T-helper 9 cell (primary cell): ENCODE measurements at places on chromosomes 6 and 20.

GRCh38 chr20:45621593-45621992 lies 7.9 kb upstream of the WFDC10A start:
- no peak for DNase-seq

- DNase-seq: no peak
Observed at GRCh38 chr6:71292001-71292400, 3.4 kb downstream of the OGFRL1 start.

DNA sequence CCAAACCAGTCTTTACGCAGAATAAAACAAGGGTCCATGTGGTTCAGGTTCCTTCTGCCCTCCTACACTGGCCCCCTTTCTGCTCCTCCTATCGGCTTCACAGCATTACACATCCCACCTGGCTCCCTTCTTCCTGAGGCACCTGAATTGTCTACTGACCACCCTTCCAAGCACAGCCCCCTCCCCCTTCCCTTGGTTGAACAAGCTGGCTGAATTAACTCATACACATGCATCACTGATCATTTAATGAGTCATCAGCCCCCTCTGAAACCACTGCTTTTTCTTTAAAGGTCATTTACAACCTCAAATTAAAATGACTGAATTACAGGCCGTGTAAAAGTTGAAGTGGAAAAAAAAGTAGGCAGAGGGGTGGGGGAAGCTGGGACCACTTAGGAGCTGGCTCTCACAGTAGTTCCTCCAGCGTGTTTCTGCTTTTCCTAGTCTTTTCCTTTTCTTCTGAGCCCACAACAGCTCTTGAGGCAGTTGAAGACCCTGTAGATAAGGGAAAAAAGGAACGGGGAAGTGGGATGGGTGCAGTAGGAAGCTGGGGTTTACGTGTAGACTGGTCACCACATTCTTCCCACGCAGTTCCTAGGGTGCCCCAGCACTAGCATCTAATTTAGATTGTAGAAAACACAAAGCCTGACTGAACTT lies 67.6 kb downstream of the FYN start:
- no peak for DNase-seq

DNA sequence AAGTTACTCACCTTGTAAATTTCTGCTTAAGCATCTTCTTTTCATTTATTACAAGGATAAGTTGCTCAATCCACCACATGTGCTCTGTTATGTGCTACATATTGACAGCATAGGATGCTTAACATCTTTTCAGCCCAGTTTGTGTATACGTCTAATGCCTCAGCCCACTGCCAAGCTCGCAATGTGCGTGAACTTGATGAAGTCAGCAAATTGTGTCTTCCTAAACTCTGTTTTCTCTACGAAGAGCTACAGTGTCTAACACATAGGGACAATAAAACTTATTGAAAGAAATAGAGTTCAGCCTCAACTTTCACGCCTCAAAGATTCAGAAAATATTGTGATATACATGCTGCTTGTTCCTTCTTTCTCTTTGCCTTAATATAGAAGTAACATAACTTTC lies 500.0 kb downstream of the TFAP2B start:
- no peak for DNase-seq

- no peak for DNase-seq
Observed at GRCh38 chr6:101605874-101606273, 212.4 kb downstream of the GRIK2 start.

DNA sequence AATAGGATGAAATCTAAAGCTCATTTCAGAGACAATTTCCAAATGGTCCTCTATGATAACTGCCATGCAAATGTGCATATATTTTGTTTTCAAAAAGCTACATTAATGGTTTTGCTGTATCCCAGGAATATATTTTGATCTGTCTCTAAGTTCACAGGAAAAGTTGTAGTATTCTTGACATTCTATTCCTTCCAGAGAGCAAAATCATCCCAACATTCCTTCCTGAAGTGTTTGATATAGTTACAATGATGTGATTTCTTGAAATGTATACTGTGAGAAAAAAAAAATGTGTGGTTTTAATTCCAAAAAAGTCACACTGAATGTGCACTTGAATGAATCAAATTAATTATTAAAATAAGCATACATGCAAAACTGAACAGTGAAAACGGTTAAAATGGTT lies 996.0 kb upstream of the CITED2 start:
- no peak for DNase-seq

DNA sequence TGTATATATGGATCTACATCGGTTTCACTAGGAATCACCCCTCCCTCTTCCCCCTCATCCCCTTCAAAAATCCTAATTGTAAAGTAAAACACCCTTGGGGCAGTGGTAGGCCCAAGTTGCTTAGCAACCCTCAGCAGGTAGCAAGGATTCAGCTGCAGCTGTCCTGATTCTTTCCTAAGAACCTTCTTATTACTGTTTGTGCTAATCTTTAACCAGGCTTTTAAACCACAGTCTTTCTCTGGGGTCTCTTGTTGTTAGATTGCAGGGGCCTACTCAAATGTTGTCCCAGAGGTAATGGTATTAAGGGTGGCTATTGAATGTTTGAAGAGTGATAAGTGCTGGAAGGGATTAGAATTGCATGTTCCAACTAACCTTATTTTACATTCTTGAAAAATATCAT lies 46.4 kb downstream of the PRL start:
- DNase-seq: no peak

GRCh38 chr6:77561768-77562314 lies 91.0 kb upstream of the MEI4 start:
- no peak for DNase-seq

DNA sequence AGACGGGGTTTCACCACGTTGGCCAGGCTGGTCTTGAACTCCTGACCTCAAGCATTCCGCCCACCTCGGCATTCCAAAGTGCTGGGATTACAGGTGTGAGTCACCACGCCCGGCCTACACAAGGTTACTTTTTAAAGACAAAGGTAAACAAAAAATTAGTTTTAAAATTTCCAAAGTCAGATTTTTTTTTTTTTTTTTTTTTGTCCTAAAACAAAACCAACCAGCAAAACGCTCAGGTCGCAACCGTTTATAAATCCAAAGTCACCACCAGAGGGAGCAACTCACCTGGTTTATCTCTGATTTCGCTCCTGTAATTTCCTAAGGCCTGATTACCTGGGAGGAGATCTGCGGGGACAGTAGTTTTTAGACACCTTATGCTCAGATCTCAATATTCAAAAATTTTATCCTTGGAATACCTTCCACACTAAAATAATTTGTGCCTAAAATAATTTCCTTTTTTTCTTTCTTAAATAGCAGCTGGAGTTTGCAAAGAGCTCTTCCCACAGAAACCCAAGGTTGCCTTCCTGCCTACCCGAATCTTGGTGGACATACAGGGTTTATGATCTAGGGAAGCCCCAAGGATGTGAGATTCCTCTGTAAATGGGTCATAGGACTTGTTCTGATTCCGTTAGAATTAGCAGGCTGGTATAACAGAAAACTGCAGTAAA lies 19.8 kb upstream of the TREM1 start:
- peak; percentile 27 for DNase-seq

GRCh38 chr6:90249034-90249433 lies 47.6 kb downstream of the BACH2 start:
- DNase-seq: no peak

- DNase-seq: no peak
Observed at GRCh38 chr6:46215213-46215612, 44.4 kb upstream of the ENPP5 start.

- no peak for DNase-seq
Observed at GRCh38 chr6:36455486-36456027, 12.8 kb downstream of the KCTD20 start.

DNA sequence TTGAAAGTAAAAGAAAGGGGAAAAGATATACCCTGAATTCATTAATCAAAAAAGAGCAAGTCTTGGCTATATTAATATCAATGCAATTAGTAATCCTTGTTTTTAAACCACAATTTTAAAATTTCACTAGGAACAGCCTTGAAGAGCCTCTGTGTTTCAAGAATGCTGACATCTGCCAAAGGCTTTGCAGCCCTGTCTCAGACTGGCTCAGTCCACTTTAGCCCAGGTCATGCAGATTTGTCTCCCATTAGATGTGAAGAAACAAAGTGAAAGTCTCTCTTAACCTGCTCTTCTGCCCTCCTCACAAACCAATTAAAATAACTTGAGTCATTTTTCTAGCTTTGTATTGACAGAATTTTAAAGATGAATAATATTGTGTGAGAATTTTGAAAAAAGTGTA lies 102.7 kb upstream of the CARMIL1 start:
- DNase-seq: no peak

DNA sequence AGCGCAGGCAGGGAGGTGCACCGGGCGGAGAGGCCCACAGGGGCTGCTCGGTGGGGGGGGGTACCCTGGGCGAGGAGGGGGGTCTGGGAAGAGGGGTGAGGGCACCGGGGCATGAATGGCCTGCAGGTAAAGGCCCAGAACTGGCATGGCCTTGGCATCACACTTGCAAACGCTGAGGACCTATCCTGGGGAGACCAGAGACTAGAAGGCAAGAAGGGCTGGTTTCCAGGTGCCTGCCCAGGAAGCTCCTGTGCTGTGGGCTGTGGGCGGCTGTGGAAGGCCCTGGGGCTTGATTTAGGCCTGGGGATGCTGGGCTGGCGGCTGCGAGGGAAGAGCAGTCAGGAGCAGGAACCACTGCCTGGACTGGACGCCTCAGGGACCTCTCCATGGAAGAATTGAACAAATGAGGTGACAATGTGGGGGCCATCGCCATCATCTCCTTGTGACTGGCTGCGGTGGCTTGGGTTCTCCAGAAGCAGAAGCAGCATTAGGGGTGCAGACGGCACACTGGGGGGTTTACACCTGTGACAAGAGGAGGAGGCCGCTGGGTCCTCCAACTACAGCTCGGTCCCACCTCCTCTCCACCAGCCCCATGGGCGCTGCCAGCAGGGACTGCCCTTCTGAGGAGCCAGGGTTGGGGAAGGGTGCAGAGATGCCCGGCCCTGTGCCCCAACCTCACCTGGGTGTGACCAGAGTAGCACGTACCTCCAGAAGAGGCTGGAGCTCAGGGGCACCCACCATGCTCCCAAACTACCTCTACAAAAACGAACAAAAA lies 32.1 kb upstream of the IRF4 start:
- no peak for DNase-seq
